ENCODE measurements at places on chromosomes 2 and 18.
A peak's percentile ranks its signal among the peaks of the same experiment; 100 is the strongest.

GRCh38 chr2:70553334-70553583, 367 bp downstream of the TGFA start:
- DNase-seq = no peak

DNA sequence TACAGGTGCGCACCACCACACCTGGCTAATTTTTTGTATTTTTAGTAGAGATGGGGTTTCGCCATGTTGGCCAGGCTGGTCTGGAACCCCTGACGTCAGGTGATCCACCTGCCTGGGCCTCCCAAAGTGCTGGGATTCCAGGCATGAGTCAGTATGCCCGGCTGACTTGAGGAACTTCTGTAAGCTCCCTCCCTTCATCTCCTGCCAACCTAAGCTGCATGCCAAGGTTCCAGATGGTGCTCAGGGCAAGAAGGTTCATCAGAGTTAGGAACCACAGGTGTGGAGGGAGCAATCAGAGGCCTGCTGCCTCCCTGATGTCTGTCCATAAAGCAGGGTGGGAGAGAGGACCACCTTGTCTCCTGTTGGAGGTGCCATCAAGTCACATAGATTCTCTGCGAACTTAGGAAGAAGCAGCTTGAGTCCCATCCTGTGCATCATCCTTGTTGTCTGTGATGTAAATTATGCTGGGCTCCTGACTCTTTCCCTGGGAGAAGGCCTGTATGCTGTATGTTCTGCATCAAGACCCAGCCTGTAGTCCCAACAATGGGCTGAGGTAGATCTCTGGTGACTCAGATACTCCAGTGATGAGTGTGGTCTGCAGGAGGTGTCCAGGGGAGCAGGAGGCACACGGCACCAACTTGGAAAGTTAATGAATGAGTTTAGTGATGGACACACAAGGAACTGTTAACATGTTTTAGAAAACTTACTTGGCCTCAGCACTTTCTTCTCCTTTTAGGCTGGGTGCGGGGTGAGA, 53.1 kb downstream of the TMEM17 start:
- DNase-seq = no peak

DNA sequence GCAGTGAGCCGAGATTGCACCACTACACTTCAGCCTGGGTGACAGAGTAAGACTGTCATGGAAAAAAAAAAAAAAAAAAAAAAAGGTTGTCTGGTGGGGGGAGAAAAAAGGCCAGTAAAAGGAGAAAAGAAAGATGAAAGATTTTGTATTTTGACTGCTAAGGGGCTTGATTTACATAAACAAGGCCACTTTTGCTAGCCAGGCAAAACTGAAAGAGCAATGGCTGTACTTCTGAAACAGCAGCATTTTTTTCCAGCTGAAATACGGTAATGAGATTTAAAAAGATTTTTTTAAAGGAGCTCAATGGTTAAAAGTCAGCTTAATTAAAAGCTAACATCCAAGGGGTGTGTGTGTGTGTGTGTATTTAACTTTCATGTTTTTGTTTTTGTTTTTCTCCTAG, 11.3 kb upstream of the OXER1 start:
- no peak for DNase-seq

- DNase-seq = no peak
These were observed 150.2 kb downstream of the PARD3B start for GRCh38 chr2:204695506-204695905.

GRCh38 chr2:17544256-17544655, 3.8 kb downstream of the VSNL1 start:
- no peak for DNase-seq

- no peak for DNase-seq
These were observed 262.4 kb downstream of the MEIS1 start for GRCh38 chr2:66697366-66697765.

DNA sequence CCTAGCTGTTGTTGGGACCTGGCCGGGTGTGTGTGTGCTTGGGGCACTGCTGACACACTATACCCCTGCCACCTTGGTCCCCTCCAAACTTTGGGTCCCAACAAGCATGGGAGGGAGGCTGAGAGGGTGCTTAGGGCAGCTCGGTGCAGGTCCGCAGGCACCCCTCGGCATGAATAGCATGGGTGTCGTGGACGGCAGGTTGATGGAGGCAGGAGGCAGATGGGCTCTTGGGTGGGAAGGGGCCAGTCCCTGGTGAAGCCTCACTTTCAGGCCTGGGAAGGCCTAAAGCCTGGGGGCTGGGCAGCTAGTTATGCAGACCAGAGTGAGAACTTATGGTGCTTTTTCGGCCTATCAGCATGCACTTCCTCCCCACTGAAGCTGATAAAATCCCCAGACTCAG, 164.2 kb downstream of the CDH19 start:
- no peak for DNase-seq

DNA sequence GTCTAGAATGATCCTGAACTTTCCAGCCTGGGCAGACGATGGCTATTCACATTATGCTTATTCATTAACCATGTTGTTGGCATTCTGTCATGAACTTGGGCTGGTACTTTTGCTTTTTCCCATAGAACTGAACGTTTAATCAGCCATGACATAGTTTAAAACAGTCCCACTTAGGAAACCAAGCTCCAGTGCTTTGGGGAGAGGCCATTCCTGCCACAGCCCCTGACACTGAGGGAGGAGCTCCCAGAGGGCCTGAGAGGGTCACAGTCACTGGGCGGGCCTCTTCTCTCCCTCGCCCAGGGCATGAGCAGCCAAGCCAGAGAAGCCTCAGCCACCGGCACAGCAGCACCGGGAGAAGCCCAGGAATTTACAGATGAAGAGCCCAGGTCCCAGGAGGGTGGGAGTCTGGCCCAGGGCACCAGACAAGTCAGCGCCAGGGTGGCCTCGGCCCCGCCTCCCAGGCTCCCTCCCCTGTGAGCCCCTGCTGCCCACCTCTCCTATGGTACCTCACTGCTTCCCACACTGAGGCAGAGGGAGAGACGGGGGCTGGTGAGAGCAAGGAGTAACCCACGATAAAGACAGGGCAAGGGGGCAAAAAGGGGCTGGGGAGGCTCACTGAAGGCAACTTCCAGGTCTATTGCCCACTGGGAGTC, 33.6 kb downstream of the MAL start:
- DNase-seq = peak; percentile 1

DNA sequence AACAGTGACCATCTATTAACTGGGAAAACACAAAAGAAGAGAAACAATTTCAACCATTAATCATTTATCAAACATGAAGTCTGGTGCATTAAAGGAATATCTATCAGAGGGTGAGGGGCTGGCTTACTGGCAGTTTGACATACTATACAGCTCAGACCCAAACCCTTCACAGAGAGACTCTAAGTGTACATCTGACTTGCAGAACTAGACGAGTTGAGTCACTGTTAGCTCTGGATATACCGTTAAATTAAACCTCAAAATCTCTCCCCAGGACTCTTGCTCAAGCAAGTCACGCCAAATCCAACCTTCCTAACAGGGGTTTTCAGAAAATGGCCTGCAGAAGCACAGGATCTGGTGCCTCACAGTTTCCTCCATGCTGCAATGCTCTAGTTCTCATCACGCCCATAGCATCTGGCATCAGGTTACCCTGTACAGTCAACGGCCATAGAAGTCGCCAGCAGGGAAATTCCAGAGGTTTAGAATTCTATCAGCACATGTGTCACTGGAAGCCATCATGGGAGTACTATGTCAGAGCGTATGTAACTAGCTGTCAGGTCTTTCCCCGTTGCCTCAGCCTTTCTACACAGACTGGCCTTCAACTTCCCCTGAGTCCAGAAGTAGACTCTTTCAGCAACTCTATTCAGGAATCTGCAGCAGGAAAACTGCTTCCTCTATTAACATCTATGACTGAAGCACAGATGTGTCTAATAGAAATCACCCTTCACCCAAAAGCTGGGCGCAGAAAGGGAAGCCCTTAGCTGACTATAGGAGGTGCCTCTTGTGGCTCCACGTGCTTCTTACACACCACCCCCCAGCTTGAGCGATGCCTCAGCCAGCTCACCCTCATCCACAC, 9.3 kb downstream of the TGOLN2 start:
- peak; percentile 70 for DNase-seq

- no peak for DNase-seq
These were observed 78.4 kb upstream of the ATG16L1 start for GRCh38 chr2:233173115-233173514.

DNA sequence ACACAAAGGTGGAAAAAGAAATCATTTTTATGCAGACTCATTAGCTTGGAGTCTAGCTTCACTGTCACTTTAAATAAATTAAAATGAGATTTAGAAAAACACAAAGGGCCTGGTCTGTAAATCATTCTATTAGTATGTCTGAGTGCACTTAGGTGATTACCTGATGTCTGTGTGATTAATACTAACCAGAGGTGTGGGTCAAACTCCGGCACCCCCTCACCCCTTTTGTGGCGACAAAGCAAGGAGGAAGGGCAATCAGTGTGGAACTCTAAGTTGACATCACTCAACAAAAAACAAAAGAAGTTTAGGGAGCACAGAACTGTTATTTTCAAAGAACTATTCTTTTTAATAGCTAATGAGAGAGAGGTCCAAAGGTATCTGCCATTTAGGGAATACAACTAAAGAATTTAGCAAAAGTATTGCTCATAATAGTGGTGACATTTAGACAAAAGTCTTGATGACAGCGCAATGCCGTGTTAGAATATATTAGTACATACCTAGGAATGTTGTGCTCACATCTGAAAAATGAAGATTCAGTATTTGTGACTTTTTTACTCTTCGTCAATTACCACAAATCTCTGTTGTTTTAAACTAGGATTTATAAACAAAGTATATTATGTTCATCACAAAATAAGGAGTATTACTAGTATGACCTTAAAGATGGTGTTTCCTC, 66.3 kb downstream of the ZEB2 start:
- no peak for DNase-seq

GRCh38 chr2:156429211-156429610, 7.0 kb upstream of the GPD2 start:
- no peak for DNase-seq

- no peak for DNase-seq
These were observed 102.7 kb upstream of the SMAD2 start for GRCh38 chr18:48032876-48033789.
